Kidney epithelial cell (primary cell): ENCODE measurements at places on chromosomes 4 and X. TPM values are rescaled to one million over a fixed set of nuclear protein-coding genes. Genes with fewer than 3 reads are reported as not detected.

GRCh38 chr4:182404376-182404775, 161.2 kb downstream of the TENM3 start:
- DNase-seq = no peak

DNA sequence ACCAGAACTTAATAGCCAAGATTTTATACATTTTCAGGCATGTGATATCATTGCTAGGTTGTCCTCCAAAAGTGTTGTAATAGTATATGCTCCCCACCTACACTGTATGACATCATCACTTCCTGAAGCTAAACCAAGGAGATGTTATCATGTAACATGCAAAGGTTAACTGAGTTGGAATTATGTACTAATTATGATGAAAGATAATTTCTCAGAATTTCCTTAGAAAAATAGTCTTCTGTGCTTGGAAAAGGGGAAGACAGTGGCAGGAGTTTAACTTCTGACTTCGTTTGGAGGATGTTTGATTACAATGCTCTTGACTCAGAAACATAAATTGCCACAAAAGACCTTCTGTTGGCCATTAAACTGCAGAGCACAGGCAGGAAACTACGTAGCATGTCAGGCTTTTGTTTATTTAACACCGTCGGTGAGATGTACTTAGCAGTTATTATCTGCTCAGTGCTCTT, 83.6 kb upstream of the GUCY1A1 start:
- DNase-seq = peak; percentile 35

DNA sequence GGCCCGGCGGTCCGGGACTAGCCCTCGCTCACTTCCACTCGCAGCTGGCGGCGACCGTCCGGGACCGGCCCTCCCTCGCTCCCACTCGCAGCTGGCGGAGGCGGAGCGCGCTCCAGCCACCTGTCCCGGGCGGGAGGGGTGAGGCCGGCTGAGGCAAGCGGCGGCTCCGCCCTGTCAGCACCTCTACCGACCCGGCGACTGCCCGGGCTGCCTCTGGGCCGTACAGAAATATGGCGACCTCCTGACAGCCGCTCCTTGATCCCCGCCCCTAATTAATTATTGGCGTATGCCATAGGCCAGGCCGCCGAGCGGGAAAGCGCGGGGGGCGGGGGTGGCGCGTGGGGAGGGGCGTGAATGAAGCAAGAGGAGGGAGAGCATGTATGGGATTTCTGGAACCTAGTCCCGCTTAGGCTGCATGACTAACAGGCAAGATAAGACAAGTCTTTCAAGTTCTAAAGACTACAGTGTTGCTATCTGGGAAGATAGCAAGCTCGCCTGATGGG, at the start of gene MORC4:
TSS of gene MORC4 (minus strand) at position 200 of the 503 bp plus-strand sequence. CDS start 243 bp downstream, outside the sequence.
- DNase-seq = peak; percentile 26

- no peak for DNase-seq
These were observed 14.1 kb downstream of the GRK4 start for GRCh38 chr4:2977211-2978088.

DNA sequence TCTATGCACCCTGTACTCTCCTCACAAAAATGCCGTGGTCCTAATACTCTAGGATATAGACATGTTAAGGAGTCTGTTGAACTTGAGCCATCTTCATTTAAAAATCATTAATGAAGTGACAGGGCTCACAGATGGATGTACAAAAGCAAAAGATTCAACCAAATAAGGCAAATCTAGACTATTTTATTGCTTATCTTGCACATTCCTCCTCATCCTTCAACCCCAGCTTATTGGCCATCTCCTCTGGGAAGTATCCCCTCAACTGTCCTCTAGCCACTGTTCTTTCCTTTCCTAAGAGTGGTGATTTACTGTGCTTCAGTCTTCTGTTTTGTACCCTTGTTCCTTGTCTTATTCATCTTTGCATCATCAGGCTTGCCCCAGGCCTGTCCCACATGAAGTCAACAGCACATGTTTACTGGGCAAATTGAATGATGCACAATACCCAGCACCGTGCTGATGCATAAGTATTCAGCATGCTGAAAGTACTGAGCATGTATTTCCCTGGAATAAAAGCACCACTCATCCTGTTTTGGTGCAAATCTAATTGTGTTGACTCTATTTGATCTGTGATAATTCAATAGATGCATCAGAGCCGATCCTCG, 287.3 kb upstream of the CLNK start:
- DNase-seq = no peak

FAM193A gene
- 19.8 and 22.0 TPM in 2 replicates for total RNA-seq

DCK gene
- 16.1 and 20.3 TPM in 2 replicates for total RNA-seq

HPSE gene
- 0.21 and 1.3 TPM in 2 replicates for total RNA-seq

- DNase-seq = no peak
These were observed 62.8 kb upstream of the NEIL3 start for GRCh38 chr4:177246641-177247584.

CD40LG gene
- total RNA-seq = not detected in 2 replicates

BDH2 gene
- 43.3 and 44.5 TPM in 2 replicates for total RNA-seq
